ENCODE measurements at places on chromosomes 11 and 22.

- no peak for DNase-seq
These were observed 48.6 kb downstream of the MTNR1B start for GRCh38 chr11:93017821-93018690.

DNA sequence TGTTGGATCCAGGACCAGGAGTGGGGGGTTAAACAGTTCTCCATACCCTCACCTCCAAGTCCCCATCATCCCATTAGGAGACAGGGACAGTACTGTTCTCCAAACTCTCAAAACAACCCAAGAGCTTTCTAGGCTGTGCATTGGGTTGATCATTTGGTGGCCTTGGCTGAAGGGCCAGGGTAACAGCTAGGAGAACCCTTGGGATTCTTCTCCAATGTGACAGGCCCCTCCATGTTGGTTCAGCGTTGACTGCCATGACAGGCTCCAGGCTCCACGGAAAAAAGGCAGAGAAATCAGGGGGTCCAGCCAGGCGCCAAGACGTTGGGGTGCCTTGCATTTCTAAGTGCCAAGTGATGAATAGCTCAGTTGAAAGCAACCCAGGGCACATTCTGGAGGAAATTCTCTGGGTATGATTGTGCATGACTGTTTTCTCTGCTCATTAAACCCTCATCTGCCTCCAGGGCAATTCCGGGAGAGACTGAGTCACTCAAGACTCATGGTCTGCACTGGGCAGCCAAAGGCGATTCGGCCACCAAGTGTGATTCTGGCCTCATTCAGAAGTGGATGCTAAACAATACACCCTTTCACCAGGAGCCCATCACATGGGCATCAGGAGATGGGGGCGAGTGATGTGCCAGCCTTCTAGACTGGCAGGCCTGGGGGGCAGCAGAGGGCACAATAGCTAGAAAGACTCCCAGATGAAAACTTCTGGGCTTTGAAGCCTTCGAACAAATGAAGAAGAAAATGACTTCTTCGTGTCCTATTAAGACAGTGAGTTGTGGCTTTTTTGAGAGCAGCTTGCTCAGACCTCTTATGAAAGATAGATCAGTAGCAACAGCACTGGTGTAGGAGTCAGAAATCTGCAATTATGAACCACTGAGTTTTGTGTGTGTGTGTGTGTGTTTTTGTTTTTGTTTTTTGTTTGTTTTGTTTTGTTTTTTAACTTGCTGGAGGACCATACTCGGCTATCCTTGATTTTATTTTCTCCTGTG is 27.7 kb downstream of the CD44 start:
- no peak for DNase-seq

DNA sequence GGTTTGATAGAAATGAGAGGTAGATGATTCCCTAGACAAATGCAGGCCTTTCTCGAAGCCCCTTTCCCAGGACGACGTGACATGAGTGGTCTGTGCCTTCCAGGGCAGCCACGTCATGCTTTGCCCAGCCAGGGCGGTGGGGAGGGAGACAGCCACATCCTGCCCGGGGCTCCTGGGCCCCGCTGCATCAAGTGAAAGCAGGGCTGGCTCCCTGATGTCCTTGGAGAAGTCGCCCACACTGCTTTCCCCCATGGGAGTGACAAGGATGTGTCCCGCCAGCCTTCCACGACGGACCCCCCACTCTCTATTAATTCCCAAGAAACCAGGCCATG is 13.2 kb downstream of the PPARA start:
- no peak for DNase-seq

- no peak for DNase-seq
These were observed 10.9 kb downstream of the SRPRA start for GRCh38 chr11:126257764-126258163.

- no peak for DNase-seq
These were observed 70.1 kb downstream of the MICAL2 start for GRCh38 chr11:12180257-12181205.

GRCh38 chr22:43969989-43970755 is 14.9 kb downstream of the SAMM50 start:
- DNase-seq, result no peak

GRCh38 chr11:67270256-67271204 is 4.3 kb downstream of the GRK2 start:
- no peak for DNase-seq

DNA sequence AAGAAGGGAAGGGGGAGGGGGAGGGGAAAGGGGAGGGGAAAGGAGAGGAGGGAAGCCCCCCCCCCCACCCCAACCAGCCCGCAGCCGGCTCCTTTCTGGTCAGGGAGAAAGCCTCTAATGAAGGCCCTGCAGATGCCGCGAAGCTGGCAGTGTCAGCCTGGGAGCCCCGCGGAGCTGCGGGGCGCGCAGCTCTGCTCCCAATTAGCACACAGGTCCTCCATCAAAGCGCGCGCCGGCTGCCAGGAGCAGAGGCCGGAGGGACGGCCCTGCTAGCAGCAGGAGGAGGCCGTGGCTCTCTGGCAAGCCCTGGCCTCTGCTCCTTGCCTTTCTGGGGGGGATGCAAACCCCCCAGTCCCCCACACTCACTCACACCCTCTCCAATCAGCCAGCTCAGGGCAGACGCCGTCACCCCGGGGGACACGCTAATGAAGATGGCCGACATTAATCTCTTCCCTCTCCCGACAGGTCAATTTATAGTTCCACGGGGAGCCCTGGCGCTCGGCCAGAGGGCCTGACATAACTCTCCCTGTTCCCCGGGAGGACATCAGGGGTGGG is 70.5 kb upstream of the TCF20 start:
- no peak for DNase-seq

DNA sequence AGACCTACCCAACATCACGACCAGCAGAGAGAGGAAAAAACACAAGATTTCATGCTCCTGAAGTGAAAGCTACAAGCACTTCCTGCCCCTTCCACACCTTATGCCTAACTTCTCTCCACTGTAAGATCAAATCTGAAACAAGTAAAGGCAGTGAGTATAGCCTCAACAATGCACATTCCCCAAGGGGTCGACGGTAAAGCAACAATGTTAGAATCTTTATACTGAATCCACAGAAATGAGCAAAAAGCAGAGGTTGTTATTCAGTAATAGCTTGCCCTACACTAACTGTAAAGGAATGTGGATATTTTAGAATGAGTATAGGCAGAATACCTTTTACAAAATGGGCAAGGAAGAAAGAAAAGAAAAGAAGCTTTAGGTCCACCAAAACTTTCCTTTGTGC is 15.6 kb downstream of the ARFGAP3 start:
- no peak for DNase-seq

DNA sequence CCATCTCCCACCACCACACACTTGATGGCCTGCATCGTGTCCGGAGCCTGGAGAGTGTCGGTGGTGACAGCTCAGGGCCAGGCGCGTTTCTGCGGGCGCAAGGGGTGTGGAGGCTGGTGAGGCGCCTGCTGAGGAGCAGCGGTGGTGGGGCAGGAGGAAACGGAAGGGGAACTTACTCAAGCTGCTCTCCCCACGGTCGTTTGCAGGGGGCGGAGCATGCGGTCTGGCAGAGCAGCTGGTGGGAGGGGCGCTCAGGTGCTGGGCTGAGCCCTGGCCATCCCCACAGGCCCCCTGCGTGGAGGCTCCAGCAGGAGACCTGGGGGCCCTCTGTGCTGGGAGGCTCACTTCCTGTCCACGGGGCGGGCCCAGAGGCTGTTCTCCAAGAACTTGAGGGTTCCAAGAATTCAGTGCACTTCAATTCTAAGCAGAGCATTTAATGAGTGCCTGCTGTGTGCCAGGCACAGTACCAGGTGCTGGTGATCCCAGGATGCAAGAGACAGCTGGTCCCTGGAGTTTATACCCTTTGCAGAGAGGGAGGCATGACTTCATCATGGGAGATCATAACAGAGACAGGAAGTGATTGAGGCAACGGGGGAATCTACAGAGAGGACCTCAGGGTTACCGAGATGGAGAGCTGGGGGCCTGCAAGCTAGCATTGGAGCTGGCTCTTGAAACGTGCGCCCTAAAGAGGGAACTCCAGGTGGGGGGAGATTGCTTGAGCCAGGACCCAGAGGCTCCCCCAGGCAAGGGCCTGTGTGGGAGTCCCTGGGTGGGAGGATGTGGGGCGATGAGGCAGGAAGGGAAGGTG is at the start of gene RAC2:
TSS of gene RAC2 (minus strand) at position 156 of the 808 bp plus-strand sequence. CDS start at position 35, 121 bp downstream.
- DNase-seq, result peak; percentile 79

GRCh38 chr11:41955066-41955465 is 495.6 kb upstream of the LRRC4C start:
- DNase-seq, result no peak

GRCh38 chr11:17859552-17859951 is 125.0 kb downstream of the KCNC1 start:
- no peak for DNase-seq

- DNase-seq, result peak; percentile 60
These were observed 31.0 kb downstream of the MCM5 start for GRCh38 chr22:35430897-35431322.

DNA sequence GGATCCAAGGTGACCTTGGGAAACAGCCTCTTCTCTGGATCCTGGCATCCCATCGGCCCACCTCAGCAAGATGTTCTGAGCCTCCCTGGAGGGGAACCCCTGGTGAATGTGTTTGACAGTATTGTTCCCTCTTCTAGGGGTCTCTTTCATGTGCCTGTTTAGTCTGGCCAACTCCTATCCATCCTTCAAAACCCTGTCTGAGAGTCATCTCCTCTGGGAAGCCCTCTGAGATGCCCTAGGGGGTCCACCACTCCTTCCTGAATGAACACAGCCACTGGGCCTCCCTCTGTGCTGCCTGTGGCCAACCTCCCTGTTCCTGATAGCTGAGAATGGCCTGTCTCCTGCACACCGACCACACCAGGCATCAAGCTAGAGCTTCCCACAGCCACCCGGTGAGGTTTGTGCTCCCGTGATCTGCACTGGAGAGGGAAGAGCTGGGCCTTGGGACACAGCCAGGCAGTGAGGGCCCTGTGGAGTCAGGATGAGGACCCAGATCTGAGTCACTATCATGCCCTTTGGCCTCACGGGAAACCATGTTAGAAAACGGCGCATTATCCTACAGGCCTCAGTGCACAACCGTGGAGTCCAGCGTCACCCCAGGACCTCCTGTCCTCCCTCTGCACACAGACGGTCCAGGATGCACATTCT is 8.8 kb downstream of the WNT7B start:
- DNase-seq, result no peak

- no peak for DNase-seq
These were observed at the start of gene OR6A2 for GRCh38 chr11:6799402-6799801. Gene OR6A2 (minus strand): TSS chr11:6799689. CDS start chr11:6795708, 3,981 bp downstream.

DNA sequence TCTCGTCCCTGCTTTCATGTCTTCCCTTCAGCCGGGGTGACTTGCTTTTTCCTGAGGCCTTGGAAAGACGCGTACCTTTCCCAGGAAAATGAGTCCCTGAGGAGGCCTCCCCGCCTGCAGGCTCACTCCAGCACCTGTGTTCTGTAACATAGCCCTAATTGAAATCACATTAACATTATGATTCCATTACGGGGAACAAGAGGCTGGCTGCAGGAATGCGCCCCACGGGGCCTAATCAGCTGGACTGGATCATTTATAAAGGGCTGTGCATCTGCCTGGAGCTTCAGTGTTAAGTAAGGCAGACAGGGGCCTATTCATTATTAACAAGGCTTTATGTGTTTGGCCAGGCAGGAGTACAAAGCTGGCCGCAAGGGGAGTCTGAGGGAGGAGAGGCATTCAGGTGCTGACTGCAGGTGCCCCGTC is 41.9 kb upstream of the TSPAN18 start:
- DNase-seq, result no peak

GRCh38 chr11:61945191-61945590 is 5.0 kb upstream of the BEST1 start:
- DNase-seq, result no peak

GRCh38 chr11:83238111-83238510 is 44.6 kb downstream of the ANKRD42 start:
- DNase-seq, result no peak

GRCh38 chr22:30375312-30375849 is 11.8 kb downstream of the RNF215 start:
- DNase-seq, result no peak

- peak; percentile 43 for DNase-seq
These were observed 114.9 kb downstream of the ETS1 start for GRCh38 chr11:128472128-128473089.

DNA sequence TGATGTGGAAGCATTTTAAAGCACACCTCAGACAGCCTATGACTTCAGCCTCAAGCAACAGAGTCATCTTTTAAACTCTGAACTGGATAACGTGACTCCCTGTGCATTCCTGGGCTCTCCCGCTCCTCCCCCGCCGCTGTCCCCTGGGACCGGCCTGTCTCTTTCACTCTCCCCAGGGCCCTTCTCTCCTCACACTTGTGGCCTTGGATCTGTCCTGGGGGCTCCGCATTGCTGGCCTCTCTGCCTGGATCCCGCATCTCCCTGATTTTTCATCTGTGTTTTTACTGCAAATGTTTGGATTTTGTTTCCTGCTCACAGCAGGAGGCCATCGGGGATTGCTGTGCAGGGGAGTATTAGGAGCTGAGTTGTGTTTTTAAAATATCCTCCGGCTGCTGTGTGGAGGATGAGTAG is 15.4 kb downstream of the C11orf24 start:
- no peak for DNase-seq

DNA sequence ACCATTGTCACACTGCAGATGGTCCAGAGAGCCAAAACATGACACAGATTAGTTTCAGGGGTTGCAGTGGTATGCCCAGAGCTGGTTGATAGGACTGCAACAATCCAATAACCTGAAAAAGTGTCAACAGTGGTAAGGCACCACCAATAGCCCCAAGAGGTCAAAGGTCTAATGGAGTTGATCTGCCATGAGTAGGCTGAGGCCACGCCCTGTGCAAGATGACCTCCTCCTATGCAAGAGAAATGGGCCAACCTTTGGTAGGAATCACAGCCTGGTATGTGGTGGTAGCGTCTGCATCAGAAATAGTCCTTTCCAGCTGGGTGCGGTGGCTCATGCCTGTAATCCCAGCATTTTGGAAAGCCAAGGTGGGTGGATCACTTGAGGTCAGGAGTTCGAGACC is 19.6 kb downstream of the GUCD1 start:
- no peak for DNase-seq

DNA sequence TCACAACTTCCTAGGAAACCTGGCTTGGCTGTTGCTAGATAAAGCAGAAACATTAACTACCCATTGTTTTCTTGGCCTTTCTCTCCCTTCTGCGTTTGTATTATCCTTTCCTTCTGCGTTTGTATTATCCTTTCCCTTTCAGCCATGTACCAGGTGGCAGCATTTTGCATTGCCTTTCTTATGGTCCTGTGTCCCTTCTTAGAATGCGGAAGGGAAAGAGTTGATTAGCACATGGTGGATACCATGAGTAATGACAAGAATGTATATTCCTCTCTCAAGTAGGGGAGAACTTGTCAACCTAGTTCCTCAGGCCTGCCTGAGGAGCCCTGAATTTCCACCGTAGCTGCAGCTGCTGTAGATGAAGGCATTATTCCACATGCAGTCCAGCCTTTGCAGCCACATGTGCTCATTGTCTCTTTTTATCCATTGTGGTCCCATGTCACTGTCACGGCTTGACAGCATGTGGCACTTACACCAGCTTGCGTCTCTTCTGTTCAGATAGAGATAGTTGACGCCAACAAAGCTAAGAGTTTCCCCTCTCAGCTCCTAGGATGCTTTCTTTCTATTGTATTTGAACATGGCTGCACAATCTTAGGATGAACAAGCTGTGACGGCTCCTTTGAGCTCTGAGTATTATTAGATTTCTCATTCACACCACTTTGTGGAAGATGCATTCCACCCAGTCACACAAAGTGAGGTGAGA is 44.8 kb downstream of the SLN start:
- no peak for DNase-seq

All from effector CD4-positive, alpha-beta T cell (primary cell).